ENCODE measurements at places on chromosomes 4 and X.

DNA sequence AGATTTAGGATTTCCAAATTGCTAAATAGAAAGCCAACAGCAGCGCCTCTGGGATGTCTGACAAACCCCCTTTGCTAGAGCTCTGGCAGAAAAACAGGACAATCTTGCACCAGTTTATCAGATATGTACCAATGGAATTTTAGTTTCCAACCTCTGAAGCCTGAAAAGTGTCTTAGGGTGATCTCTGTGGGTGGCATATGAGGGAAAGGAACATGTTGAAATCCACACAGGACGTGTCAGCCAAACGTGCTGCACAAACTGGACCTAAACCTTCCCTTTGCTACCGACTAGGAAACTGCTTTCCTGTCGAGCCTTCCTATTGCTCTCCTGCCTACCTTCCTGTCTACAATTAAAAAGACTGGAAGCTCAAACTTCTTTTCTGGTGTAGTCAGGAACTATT is 53.5 kb downstream of the REELD1 start:
- DNase-seq: no peak

GRCh38 chr4:171239196-171239595 is 574.0 kb upstream of the GALNTL6 start:
- DNase-seq: no peak

DNA sequence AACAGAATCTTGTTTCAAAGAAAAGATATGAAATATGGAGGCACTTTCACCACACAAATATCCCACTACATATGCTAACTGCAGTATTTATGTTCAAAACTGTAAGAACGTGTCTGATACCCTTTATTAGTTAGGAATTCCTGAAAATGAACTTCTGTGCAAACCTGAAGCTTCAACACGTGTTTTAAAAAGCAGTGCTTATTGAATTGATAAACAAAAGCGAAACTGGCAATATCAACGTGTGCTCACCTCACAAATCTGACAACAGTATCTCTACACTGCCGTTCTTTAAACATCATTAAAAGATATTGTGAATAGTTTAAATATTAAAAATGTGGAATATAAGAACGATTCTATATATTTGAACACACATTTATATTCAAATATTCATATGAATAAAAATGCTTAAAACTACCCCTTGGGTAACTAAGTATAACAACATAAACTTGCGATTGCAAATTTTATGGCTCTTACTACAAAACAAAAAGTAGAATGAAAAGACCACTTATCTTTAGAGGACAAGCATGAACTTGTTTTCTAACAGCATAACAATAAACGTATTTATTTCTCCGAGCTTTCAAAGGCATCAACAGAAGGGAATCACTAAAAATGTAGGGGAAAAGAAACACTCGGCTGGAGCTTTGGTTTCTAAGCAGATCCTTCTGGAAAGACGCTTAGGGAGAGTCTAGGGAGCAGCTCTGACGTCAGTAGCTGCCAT is at the start of gene LRP2BP:
Gene LRP2BP, minus strand, starts transcription at position 687 of the 718 bp plus-strand sequence. CDS start 17,738 bp downstream, outside the sequence.
- peak; percentile 42 for DNase-seq

GRCh38 chrX:153875391-153876111 is 10.4 kb downstream of the L1CAM start:
- DNase-seq: no peak

GRCh38 chr4:41081847-41082246 is 132.5 kb downstream of the APBB2 start:
- DNase-seq: no peak

- no peak for DNase-seq
Observed at GRCh38 chr4:6307891-6308290, 38.2 kb downstream of the WFS1 start.

- no peak for DNase-seq
Observed at GRCh38 chrX:70183091-70183490, 5.8 kb downstream of the DGAT2L6 start.

GRCh38 chr4:169925678-169926077 is 100.5 kb downstream of the MFAP3L start:
- DNase-seq: no peak

DNA sequence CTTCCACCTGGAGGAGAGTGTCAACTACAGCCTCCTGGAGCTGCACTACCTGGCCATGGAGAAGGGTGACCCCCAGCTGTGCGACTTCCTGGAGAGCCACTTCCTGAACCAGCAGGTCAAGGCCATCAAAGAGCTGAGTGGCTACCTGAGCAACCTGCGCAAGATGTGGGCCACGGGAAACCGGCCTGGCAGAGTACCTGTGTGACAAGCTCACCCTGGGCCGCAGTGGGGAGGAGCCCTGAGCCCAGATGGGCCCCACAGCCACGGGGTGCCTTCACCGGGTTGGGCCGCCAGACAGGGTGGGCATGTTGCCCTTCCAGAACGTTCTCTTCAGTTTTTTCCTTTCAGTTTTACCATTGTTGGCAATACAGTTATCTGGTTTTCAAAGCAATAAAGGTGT is 15.2 kb upstream of the FAM47A start:
- DNase-seq: no peak

DNA sequence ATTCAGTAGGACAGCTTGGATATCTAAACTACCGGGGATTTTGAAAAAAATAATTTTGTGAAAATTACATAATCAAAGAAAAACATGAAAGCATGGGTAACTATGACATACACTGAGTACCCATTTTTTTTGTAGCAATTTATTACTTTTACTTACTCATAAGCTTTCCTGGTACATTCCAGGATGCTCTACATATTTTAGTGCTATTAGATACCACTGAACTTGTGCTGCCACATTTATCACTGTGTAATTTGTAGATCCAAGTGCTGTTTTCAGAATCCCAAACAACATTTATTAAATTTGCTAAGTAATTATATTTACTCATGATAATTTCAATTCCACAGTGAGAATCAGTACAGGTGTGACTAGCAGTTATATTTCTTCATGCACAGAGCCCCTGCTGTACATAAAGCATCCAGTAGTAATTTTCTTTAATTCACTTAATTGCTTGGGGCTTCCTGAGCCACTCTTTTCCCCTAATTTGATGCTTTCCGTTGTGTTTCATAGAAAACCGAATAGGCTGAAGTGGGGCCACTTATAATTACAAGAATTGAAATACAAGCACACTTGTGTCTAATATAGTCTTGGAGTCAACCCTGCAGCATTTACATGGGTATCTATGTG is 2254.4 kb downstream of the ARAP2 start:
- no peak for DNase-seq

DNA sequence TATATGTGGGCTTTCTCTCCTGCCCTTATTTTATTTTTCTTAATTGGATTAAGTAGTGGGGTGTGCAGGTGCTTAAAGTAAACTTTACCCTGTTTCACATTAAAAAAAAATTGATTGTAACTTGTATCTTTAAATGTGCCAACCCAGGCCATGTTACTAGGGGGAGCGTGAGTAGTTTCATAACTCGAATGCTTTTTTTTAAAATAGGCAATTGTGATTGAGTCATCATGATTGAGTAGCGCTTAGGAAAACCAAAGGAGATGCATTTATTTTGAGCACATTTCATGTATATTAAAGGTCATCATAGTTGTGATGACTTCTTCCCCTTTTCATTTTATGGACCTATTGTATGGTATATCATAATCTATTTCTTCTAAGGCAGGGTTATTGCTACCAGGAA is 32.2 kb downstream of the GPAT3 start:
- DNase-seq: no peak

DNA sequence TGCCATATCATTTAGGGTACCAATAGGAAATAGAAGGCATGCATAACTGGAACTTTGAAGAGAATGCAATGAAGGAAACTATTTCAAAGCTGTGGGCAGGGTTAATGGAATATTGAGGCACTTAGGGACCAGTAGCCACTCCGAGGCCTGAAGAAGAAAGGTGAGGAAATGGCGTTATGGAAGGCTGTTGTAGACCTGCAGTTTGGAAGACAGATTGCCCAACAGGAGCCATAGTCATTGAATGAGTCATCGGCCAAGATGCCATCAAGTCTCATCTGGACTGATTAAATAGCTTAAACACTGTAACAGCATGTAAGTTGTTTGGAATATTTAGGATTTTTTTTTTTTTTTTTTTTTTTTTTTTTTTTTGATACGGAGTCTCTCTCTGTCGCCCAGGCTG is 11.6 kb downstream of the CXCL13 start:
- DNase-seq: peak; percentile 9

DNA sequence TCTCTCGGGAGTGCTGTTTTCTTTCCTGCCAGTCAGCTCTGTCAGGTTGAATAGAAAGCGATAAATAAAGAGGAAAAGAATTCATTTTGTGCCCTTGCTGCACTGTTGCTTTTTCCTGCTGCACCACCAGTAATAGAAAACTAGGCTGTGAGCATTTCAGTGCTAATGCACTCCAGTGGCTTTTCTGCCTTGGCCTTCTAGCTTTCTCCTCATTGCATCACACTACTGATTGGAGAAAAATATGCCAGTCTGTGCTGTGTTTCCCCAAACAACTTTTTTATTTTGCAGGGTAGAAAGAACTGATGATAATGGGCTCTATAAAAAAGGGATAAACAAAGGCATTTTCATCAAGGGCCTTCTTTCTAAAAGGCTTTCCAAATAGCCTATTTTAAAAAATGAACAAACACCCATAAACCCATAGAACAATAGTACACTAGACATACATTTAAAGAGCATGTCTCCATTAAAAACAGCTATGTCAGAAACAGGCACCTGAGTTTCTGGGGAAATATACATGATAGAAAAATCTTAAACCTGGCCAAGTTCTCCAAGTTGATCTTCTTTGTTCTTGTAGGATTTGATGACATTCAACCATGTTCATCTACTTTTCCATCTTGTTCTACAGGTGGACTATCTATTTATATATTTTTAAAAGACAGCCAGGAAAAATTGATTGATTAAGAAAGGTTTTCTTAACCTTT is 86.3 kb downstream of the GPRIN3 start:
- no peak for DNase-seq

DNA sequence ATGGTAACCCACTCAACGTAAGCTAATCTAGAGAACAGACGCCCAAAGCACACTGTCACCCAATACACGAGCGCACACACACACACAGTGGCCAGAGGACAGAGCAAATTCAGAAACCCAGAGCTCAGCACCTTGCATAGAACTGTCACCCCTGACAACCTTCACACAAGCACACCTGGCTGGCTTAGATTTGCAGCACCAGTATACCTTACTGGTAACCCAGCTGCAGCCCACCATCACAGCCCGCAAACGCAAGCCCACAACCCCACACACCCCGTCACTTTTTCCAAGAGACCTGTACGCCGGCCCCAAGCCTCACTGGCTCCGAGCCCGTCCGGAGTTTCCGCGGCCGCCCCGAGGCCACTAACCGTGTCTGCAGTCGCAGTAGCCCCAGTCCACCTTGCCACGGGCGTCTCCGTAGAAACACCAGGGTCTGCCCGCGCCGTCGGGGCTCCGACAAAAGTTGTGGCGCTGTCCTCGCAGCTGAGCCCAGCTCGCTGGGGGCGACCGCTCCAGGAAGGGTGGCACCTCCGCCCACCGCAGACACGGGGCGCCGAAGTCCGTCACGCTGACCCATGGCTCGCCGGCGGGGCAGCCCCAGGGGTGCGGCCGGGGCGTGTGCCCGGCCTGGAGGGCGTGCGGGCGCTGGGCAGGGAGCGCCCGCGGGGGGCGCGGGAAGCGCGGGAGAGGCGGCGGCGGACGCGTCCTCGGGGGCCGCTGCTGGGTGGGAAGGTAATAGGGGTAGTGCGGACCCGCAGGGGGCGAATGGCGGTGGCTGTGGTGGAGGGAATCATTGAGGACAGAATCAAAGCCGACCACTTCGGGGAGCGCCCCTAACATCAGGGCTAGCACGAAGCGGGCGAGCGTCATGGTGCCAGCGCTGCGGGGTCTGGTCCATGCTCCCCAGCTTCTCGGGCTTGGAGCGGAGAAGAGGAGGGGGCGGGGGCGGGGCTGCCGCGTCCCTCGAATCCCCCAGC is 664 bp downstream of the PRSS12 start:
- no peak for DNase-seq

DNA sequence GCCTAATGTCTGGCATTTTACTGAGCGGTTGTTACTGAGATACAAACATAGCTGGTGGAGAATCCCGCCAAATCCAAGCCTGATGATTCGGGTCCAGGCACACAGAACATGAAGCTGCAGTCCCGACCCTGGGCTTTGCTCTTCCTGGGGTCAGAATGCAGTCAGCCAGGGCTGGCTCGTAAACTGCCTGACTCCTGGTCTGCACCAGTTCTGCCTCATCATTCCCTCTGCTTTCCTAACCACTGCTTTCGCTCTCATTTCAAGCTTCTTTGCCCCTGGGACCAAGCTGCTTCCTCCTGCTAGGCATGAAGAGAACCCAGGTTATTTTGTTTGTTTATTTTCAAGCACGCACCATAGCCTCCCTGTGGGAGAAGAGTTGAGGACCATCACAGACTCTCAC is 39.3 kb downstream of the GATB start:
- no peak for DNase-seq

GRCh38 chr4:139624441-139625092 is 41.1 kb upstream of the MGST2 start:
- no peak for DNase-seq

DNA sequence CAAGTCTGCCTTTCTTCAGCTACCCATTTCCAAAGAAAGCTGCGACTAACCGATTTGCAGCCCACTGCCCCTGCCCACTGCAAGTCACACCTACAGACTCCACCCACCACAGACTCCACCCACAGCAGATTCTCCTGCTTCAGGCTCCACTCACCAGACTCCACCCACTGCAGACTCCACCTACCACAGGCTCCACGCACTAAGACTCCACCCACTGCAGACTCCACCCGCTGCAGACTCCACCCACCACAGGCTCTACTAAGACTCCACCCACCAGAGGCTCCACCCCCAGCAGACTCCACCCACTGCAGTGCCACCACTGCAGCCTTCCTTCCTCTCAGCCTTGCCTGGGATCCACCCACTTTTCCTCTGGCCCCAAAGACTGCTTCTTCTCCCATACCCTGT is 41.3 kb downstream of the ABLIM2 start:
- no peak for DNase-seq

DNA sequence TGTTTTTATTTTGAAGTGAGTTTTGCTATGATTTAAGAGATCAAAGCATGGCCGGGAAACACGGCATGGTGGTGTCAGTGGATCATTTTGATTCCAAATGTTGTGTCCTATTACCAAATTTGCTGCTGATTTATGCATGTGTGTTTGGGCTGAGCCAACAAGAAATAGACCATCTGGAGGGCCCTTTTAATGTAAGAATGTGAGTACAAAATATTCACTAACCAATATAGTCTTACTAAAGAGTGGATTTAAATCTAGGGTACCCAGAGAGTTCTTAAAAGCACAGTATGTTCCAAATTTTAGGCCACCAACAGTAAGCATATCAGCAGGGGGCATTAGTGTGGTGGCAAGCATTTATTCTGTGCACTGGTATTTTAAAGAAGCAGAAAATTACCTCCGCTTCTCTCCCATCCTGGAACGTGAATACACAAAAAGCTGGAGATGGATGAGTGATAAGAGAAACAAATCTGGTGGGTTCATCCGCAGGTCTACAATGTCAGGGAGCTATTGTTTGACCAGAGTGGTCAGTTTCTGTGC is 444.4 kb upstream of the IGFBP7 start:
- no peak for DNase-seq

GRCh38 chrX:153905481-153906095 is 1.1 kb downstream of the AVPR2 start:
- no peak for DNase-seq

DNA sequence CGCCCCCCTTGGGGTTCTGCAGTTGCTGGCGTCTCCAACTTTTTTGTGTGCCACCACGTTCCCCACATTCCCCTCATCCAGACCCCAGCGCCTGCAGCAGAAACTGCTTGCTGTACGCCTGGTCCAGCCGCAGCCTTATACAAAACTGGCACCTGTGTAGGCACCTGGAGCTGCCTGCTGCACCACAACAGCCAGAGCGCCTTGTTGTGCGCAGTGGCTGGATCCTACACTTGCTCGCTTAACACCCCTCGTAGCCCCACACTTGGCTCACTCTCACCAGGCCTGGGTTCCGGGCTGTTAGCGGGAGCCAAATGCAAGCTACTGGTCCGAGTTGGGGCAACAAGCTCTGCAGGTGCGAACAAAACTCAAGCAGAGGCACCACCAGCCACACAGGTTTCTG is 136.8 kb downstream of the TECRL start:
- DNase-seq: no peak
